Stimulated activated naive B cell treated with anti-CD40 and anti-IgM and Interleukin-4, amounts not matched to agents 10 μg/mL and 1 μg/mL and 100 μg/mL, for 72 hours (primary cell): ENCODE measurements at places on chromosomes 6 and 20.
A peak's percentile ranks its signal among the peaks of the same experiment; 100 is the strongest.

- DNase-seq = no peak
Observed at GRCh38 chr6:51045548-51045947, 226.9 kb downstream of the TFAP2B start.

DNA sequence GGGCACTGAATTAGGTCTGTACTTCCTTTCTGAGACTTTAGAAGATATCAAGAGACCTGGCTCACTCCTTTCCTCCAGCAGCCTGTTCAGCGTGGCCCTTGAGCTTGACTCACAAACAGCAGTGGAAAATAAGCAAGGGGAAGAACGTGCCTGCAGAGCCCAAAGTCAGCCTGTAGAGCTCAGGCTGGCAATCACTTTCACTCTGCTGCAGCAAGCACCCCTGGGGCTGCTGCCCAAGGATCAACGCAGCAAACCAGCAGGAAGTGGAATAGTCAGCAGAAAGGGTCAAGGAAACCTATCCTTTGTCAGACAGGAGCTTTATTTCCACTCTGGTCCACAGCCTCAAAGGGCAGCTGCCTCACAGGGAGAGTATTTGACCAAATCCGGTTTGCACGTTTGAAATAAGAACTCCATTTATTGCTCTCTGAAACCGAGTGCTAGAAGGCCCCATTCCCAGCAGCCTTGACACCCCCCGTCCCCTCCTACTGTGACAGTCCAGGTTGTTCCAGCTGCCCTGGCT lies 77.4 kb downstream of the PRDM1 start:
- peak; percentile 58 for DNase-seq

DNA sequence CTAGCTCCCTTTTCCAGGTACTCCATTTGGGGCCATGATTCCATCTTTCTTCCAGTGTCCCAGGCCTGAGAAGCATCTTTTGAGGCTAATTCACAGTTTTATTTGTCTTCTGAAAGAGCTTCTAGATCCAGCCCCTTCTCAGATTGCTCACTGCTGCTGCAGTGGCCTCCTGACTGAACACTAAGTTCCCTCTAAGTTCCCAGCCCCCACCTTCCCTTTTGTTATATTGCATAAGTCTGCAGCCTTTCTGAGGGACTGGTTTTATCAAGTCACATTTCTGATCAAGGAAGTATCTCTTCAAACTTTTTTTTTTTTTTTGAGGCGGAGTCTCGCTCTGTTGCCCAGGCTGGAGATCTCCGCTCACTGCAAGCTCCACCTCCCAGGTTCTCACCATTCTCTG lies 10.7 kb downstream of the MAPRE1 start:
- DNase-seq = no peak

GRCh38 chr6:114267897-114268296 lies 74.9 kb downstream of the HS3ST5 start:
- no peak for DNase-seq

- no peak for DNase-seq
Observed at GRCh38 chr6:22067671-22068070, 229.2 kb downstream of the PRL start.

GRCh38 chr6:136024711-136025110 lies 173.2 kb downstream of the PDE7B start:
- DNase-seq = no peak
